Activated CD4-positive, alpha-beta T cell treated with anti-CD3 and anti-CD28 coated beads, Interleukin-2, amount 10 ng/mL, durations not matched to agents 24 days and 14 days (primary cell): ENCODE measurements at places on chromosomes 16 and 17. TPM values are rescaled to one million over a fixed set of nuclear protein-coding genes. Genes with fewer than 3 reads are reported as not detected.

- peak; percentile 78 for DNase-seq
- peak overlapping the region; percentile 38 for H3K27ac ChIP-seq
- peaks cover 3% of the 10 kb centered on the region for H3K27me3 ChIP-seq
- no peaks in the 10 kb centered on the region for H3K36me3 ChIP-seq
These were observed 72.8 kb upstream of the MED9 start for GRCh38 chr17:17403899-17404576.

NKIRAS2 gene
- 29.5 and 30.3 TPM in 2 replicates for total RNA-seq

RHBDL3 gene
- total RNA-seq = 0.12 and 0.31 TPM in 2 replicates

GRCh38 chr17:35889818-35890773, 9.9 kb upstream of the CCL5 start:
- H3K4me1 ChIP-seq = peaks cover 47% of the 10 kb centered on the region
- peak; percentile 69 for DNase-seq
- H3K27ac ChIP-seq = peak overlapping the region; percentile 77
- H3K27me3 ChIP-seq = no peaks in the 10 kb centered on the region
- peaks cover 3% of the 10 kb centered on the region for H3K36me3 ChIP-seq

ATP6V0C gene
- total RNA-seq = 105 and 122 TPM in 2 replicates

DNA sequence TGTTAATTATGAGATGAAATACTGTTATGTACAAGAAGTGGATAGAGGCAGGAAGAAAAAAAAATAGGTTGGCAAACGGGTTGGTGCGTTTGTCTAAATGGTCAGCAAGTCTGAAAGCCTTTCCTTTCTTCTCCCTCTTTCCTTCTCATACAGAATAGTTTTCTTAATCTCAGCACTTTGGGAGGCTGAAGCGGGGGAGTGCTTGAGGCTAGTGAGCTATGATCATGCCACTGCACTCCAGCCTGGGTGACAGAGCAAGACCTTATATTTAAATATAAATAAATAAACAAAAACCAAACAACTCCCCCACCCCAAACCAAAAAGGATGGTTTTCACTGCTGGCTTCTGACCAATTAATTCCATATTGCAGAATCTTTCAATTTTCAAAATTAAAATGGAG, 74.7 kb upstream of the CORO6 start:
- H3K36me3 ChIP-seq = peaks cover 38% of the 10 kb centered on the region
- no peak overlapping the region for H3K4me3 ChIP-seq
- no peak for DNase-seq
- H3K4me1 ChIP-seq = peaks cover 8% of the 10 kb centered on the region

DNA sequence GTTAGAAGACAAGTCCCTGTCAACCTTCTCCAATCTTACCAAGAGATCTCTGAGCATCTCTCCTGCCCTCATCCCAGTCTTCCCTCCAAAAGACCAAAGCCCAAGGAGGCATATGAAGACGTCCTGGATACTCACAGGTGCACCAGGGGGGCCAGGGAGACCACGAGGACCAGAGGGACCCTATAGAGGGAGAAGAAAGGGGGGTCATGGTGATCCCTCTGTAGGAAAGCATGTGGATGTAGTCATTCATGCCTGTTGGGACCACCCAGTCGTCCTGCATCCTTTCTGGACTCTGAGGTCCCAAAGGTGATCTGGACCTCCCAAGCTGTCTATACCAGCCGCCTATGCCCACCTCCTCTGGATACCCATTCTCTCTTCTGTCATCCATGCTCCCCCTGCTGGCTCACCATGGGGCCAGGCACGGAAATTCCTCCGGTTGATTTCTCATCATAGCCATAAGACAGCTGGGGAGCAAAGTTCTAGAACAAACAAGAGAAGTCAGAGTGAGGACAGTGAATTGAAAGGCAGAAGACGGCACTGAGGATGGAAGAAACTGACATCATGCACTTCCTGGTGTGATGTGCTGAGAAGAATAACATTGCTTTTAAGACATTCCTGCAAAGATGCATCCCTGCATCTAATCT, 3.3 kb downstream of the COL1A1 start:
- H3K36me3 ChIP-seq = no peaks in the 10 kb centered on the region
- no peak overlapping the region for H3K4me3 ChIP-seq
- peak overlapping the region; percentile 7 for H3K27ac ChIP-seq
- H3K27me3 ChIP-seq = peaks cover 44% of the 10 kb centered on the region
- peaks cover 13% of the 10 kb centered on the region for H3K4me1 ChIP-seq

- no peak overlapping the region for H3K27ac ChIP-seq
- peaks cover 18% of the 10 kb centered on the region for H3K27me3 ChIP-seq
- H3K36me3 ChIP-seq = no peaks in the 10 kb centered on the region
- H3K4me3 ChIP-seq = no peak overlapping the region
- DNase-seq = peak; percentile 75
These were observed 219.2 kb downstream of the C16orf78 start for GRCh38 chr16:49592546-49593423.

DNA sequence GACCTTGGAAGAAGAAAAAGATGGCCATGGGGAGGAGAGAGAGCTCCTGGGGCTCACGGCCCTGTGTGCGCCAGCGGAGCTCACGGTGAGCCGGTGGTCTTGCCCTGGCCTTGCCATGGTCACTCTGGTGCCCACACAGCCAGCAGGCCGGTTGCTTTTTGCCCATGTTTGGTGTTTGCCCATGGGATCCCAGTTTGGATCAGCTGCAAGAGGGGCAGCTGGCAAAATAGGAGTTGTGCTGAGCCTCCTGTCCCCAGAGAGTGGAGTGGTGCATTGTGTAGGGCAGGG, 1.6 kb downstream of the NHERF1 start:
- DNase-seq = no peak
- no peaks in the 10 kb centered on the region for H3K27me3 ChIP-seq
- peaks cover 37% of the 10 kb centered on the region for H3K36me3 ChIP-seq
- peak overlapping the region; percentile 97 for H3K4me3 ChIP-seq
- H3K27ac ChIP-seq = peak overlapping the region; percentile 93

GRCh38 chr17:17146786-17147406, 59.2 kb downstream of the PLD6 start:
- DNase-seq = peak; percentile 75
- no peaks in the 10 kb centered on the region for H3K27me3 ChIP-seq
- H3K4me1 ChIP-seq = peaks cover 21% of the 10 kb centered on the region
- no peak overlapping the region for H3K4me3 ChIP-seq
- H3K27ac ChIP-seq = no peak overlapping the region

CCL17 gene
- total RNA-seq = 0.66 TPM in 1 of 2 replicates, not detected in the other

DNA sequence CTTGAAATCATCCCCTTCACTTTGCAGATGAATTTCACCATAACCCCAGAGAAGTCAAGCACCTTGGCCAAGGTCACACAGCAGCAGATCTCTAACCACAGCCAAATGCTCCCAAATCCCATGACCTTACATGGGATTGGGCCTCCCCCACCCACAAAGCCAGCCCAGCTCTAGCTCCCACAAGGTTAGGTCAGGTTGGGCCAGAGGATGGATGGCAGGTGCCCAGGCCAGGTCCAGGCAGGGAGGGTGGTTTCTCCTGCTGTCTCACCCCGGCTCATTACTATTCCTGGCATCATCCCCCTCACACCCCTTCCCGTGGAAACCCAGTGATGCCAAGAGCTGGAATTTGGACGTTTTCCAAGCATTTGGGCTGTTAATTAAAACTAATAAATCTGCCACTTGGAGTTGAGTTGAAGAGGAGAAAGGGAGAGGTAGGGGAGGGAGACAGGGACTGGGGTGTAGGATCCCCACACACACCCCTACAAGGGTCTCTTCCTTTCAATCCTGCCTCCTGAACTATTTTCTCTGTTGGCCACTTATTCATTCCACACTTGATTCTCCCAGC, 181.6 kb downstream of the TMEM132E start:
- no peaks in the 10 kb centered on the region for H3K36me3 ChIP-seq
- H3K27me3 ChIP-seq = peaks cover 8% of the 10 kb centered on the region
- no peak for DNase-seq
- no peak overlapping the region for H3K27ac ChIP-seq

SECTM1 gene
- total RNA-seq = 4.3 and 4.6 TPM in 2 replicates

- no peak overlapping the region for H3K4me3 ChIP-seq
- no peak for DNase-seq
- peaks cover 13% of the 10 kb centered on the region for H3K36me3 ChIP-seq
- peaks cover 36% of the 10 kb centered on the region for H3K4me1 ChIP-seq
- H3K27me3 ChIP-seq = no peaks in the 10 kb centered on the region
These were observed 124.5 kb downstream of the ZNF778 start for GRCh38 chr16:89341697-89342694.

DNA sequence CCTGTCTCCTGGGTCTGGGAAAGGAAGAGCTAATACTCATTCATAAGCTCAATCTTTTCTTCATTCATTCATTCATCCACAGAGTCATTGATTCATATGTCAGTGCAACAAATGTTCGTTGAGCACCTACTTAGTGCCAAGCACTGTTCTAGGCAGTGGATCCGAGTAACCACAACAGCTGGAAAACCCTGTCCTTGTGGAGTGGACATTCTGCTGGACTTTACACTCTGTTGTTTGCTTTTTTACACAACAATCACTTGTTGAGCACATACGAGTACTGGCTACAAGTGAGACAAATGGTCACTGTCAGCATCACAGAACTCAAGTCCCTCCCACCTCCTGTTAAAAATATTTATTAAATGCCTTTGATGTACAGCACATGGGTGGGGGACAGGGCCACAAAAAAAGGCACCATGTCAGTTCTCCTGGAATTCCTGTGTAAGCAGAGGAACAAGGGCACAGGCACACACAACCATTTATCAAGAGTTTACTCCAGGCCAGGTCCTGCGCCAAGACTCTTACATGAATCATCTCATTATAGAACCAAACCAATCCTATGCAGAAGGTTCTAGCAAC, 46.9 kb downstream of the TEKT5 start:
- H3K4me3 ChIP-seq = no peak overlapping the region
- no peak overlapping the region for H3K27ac ChIP-seq
- H3K4me1 ChIP-seq = no peaks in the 10 kb centered on the region
- no peak for DNase-seq
- no peaks in the 10 kb centered on the region for H3K27me3 ChIP-seq

DLX3 gene
- total RNA-seq = 0.12 TPM in 1 of 2 replicates, not detected in the other

DNA sequence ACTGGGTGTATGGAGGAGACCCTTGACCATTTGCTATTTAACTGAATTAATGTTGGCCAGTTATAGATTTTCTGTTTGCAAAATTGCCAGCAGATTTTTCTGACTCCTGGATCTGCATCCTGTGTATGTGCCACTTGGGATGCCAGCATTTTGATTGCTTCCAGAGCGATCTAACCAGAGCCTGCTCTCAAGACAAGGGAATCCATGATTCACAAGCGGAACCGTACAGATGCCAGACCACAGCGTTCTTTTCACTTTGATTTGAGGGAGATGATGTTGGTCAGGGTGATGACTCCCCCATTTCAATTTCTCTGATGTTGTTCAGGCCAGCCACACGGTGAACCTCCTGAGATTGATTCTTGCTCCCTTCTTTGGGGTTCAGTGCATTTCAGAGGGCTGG, 228.7 kb downstream of the CDH13 start:
- no peaks in the 10 kb centered on the region for H3K27me3 ChIP-seq
- no peaks in the 10 kb centered on the region for H3K36me3 ChIP-seq
- H3K4me1 ChIP-seq = no peaks in the 10 kb centered on the region
- no peak overlapping the region for H3K4me3 ChIP-seq
- H3K27ac ChIP-seq = no peak overlapping the region

DNA sequence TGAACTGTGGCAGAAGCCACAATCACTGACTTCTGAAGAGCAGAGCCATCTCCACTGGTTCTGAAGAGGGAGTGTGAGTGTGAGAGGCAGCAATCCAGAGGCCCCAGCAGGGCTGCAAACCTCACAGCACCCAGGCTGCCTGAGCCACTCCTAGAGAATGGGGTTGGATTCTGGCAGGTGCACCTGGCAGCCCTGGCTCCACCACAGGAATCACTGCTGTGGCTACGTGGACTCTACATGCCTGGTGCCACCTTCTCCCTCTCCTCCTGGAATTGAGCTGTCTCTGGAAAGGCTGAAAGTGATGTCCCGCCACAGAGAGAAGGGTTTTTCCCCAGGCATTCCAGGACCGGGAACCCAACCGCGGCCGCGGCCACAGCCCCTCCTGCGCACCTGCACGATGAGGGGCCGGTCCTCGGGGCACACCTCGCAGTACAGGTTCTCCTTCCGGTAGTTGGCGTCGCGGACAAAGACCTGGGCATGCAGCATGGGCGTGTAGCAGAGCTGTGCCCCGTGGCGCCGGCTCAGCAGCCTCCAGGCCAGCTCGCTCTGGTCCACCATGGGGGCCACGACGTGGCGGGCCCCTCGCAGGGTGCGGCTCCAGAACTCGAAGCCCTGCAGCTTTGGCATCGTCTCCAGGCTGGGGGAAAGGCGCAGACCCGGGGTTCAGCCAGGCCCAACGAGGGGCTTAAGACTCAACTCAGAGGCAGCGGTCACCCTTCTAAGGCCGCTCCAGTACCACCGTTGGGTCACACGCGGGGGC, 991 bp downstream of the DUS1L start:
- peak overlapping the region; percentile 73 for H3K4me3 ChIP-seq
- no peak for DNase-seq
- H3K36me3 ChIP-seq = peaks cover 14% of the 10 kb centered on the region
- no peaks in the 10 kb centered on the region for H3K27me3 ChIP-seq
- peaks cover 5% of the 10 kb centered on the region for H3K4me1 ChIP-seq
- H3K27ac ChIP-seq = peak overlapping the region; percentile 25

DNA sequence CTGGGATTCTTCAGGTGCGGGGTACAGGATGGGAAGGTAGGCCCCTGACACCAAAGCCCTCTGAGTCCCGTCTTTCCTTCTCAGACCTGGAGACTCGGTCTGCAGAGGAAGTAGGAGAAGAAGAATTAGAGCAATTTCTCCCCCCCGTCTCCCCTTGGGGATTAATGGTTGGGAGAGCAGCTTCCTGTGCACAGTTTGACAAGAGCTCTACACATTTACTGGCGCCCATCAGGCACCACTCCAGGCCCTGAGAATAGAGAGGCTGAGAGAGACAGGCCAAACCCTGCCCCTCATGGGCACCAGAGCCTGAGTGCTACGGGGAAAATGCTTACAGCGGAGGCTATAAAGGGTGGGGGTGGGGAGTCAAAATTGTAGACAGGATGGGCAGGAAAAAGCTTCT, 3.5 kb upstream of the C16orf74 start:
- no peak for DNase-seq
- H3K36me3 ChIP-seq = no peaks in the 10 kb centered on the region
- peaks cover 14% of the 10 kb centered on the region for H3K4me1 ChIP-seq
- H3K27ac ChIP-seq = no peak overlapping the region
- peaks cover 32% of the 10 kb centered on the region for H3K27me3 ChIP-seq
- no peak overlapping the region for H3K4me3 ChIP-seq

DNA sequence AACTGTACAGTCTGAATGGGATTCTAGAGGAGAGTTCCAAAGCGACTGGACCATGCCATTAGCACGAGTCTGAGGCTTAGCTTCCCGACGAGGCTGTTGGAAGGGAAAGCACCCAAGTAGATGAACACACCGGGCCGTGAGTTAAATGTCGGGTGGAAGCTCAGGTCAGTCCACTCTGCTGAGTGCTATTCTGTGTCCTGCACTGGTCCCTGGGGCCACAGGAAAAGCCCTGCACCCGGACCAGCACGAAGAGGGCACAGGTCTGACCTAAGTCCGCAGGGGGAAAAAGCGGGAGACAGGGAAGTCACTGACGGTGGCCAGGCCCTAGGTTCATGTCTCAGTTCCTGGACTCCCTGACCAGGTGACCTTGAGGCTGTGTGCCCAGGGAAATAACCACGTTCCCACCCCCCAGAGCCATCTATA, 44.1 kb upstream of the RBFOX3 start:
- H3K36me3 ChIP-seq = no peaks in the 10 kb centered on the region
- no peak overlapping the region for H3K27ac ChIP-seq
- DNase-seq = no peak
- peaks cover 16% of the 10 kb centered on the region for H3K27me3 ChIP-seq
- H3K4me3 ChIP-seq = no peak overlapping the region
- H3K4me1 ChIP-seq = peaks cover 2% of the 10 kb centered on the region

PERCC1 gene
- not detected in 2 replicates for total RNA-seq
